ENCODE measurements at places on chromosomes 1 and 21.

DNA sequence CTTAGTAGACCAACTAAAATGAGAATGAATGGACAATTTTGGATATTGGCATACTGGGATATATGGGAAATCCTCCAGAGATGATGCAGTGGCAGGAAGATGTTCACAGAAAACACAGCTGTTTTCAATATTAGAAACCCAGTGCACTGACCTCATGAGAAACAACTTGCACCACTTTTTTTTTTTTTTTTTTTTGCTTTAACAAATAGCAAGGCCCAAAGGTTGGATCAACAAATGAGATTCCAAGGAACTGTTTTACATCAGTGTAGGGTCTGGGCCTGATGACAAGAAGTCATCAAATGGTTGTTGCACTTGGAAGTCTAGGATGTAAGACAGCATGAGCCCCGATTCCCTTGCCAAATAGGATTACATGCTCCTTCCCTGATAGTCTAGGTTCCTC is 110.7 kb downstream of the SLC25A24 start:
- DNase-seq = no peak

- DNase-seq = no peak
These were observed 150.2 kb downstream of the FOXD2 start for GRCh38 chr1:47587891-47588582.

DNA sequence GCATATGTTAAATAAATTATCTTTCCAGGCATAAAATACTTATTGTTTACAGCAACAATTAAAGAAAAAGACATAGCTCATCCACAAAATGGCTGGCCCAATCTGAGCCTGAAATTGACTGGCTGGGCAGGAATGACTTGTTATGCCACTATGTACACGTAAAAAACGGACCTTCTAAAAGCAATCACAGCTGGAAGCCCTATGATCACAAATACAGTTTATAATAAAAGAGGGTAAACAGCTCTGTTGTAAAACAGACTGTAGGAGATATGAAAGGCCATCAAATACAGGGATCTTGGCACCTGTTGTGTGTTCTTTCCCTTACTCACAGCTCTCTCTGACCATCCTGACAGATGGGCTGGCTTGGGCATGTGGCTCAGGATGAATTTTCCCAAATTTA is 70.5 kb upstream of the DMRTA2 start:
- no peak for DNase-seq

- DNase-seq = peak; percentile 77
These were observed at the start of gene HENMT1 for GRCh38 chr1:108661030-108661609. Gene HENMT1, minus strand, starts transcription at chr1:108661093. Its CDS starts 1,209 bp downstream, at chr1:108659884.

DNA sequence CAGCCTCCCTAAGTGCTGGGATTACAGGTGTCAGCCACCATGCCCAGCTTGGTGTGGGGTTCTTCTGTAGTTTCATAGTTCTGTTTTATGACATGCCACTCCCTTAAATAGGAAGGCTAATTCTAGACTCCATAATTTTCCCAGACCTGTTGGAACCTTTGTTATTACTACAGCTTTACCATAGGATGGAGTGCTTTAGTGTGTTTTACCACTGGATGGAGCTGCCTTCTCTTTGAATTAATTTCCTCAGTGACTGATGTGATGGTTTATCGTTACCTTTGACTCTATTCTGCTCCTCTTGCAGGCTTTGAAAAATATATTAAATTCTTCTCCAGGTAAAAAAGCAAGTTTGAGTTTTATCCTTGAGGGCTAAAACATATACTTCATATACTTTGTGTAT is 84.6 kb upstream of the NEK7 start:
- DNase-seq = no peak

GRCh38 chr1:50969611-50970508 is at the start of gene CDKN2C:
Gene CDKN2C, plus strand, starts transcription at chr1:50970245. Its CDS starts 124 bp downstream, at chr1:50970369.
- DNase-seq = peak; percentile 35

GRCh38 chr1:35532497-35533223 is 24.5 kb downstream of the KIAA0319L start:
- DNase-seq = no peak

DNA sequence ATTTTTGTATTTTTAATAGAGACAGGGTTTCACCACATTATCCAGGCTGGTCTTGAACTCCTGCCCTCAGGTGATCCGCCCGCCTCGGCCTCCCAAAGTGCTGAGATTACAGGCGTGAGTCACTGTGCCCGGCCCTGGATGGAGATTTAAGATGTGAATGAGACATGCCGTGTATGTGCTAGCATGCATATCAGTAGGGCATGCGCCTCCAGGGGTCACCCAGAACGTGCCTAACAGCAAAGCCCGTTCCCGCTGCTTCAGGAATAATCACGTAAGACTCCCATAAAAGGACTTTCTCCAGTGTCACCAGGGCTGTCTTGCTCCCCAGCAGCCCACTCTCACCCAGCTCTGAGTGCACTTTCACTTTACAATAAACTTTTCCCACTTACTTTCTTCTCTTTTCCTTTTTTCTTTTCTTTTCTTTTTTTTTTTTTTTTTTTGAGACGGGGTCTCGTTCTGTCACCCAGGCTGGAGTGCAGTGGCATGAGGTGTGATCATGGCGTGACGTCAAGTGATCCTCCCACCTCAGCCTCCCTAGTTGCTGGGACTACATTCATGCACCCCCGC is 46.9 kb upstream of the DISP3 start:
- DNase-seq = no peak

DNA sequence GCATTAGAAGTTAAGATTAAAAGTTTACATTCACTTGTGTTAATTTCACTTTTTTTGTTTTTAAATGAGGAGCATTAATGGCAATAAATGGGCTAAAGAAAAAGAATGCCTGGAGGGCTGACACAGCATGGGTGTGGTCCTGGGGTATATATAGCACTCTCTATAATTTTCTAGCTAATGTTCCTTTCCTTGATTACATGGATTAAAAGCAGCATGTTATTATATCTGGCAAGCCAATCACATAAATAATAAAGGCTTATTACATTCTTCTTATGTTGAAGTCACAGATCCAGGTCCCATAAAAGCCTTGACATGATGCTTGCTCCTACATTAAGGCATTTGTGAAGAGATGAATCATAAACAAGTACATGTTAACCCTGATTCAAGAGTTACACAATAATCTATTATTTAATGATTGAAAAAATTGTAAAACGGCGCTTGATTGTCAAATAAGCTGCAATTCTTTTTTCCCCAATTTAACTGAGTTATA is 91.4 kb downstream of the LYPLAL1 start:
- DNase-seq = no peak

- no peak for DNase-seq
These were observed 188.9 kb downstream of the NRIP1 start for GRCh38 chr21:14875704-14876523.

DNA sequence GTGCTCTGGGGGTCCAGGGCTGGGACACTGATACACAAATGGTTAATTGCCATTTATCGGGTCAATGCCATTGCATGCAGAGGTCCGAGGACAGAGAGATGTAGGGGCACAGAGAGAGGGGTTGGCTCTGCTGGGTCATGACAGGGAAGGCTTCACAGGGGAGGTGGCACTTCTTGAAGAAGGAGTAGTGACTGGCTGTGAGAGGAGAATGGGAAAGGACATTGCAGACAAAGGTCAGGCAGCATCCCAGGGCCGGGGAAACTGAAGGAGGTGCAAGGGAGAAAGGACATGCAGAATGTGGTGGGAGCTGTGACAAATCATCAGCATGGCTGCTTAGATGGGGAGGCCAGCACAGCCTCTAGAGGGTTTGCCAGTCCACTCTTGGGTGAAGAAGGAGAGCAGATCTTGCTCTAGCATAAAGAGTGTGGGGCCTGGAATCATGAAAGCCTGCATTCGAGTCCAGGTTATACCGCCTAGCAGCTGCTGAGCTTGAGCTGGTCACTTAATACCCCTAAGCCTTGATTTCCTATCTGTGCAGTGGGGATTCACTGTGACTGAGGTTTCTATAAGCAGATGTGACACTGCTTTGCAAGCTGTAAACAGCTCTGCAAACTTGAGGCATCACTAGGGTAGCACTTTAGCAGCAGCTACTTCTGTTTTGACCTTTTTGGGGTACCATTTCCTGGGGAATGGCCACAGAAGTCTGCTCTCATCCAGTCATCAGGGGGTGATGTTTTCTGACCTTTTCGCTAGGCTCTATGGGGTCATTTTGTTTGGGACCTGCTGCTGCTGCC is 59.2 kb upstream of the EPS8L3 start:
- peak; percentile 54 for DNase-seq

DNA sequence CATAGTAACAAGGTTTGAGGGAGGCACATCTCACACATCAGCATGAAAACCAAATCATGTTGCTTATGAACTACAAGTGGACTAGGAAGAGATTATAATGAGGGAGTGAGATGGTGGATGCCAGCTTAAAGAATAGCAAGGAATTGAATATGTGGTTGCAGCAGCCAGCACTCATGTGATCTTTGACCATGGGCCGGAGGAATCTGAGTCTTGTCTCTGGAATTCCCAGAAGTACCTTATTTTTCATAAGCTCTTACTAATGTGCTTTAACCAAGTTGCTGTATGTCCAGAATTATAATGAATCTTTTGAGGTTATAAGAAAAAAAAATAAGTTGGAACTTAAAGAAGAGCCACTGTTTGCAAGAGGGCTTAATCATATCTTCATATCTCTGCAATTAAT is 97.0 kb downstream of the DISP1 start:
- DNase-seq = no peak

- DNase-seq = peak; percentile 10
These were observed 23.5 kb downstream of the IFI44 start for GRCh38 chr1:78673120-78673519.

GRCh38 chr1:5596651-5597050 is 395.6 kb downstream of the NPHP4 start:
- no peak for DNase-seq

- no peak for DNase-seq
These were observed 8.2 kb downstream of the TMCC2 start for GRCh38 chr1:205235951-205236350.

DNA sequence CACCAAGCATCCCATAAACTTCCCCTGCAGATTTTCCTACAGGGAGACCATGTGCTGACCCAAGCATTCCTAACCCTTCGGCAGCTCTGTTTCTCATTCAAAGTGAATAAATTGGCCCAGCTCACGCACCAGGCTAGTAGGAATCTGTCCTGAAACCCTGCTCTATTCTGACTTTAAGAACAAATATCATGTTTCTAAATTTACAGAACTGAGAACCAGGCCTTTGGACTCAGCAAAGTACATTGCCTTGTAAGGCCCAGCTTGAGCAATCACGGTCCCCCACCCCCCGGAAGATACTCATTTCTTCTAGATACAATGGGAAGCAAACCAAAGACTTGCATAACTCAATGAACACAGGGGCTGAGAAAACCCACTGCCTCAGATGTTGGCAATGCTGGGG is 160.1 kb upstream of the NFIA start:
- no peak for DNase-seq

DNA sequence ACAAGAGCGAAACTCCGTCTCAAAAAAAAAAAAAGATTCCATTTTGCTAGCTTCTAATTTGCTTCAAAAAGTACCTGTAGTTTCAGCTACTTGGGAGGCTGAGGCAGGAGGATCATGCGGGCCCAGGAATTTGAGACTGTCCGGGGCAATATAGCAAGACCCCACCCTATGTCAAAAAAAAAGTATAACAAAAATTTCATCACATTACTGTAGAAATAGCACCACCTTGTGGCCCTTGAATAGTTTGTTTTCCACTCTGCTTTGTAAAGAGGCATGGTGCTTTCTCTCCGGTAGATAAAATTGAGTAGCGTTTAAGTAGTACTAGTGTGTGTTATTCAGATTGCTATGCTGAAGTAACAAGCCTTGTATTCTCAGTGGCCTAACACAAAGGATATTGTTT is 18.2 kb upstream of the MSTO1 start:
- peak; percentile 65 for DNase-seq

DNA sequence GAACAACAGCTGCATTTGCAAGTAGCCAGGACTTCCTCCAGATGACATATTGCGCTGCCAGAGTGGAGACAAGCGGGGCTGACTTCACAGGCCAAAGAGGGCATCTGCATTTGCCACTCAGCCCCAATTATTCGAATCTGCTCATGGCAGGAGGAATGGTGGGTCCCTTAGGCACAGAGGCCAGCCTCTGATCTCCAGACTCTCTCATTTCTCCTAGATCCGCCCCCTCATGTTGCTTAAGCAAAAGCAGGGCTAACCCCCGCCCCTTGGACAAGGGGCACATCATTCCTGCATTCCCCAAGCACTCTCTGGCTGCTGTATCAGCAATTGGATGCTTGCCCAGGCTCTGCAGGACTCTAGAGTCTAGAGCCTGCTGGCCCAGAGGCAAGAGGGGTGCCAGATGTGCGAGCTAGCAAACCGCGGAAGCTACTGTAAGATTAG is 262.4 kb downstream of the ST6GALNAC3 start:
- DNase-seq = no peak

- no peak for DNase-seq
These were observed 9.7 kb downstream of the HSD11B1 start for GRCh38 chr1:209714338-209714737.

GRCh38 chr1:94110946-94111740 is 9.8 kb downstream of the ABCA4 start:
- no peak for DNase-seq

Data from activated CD4-positive, alpha-beta T cell treated with anti-CD3 and anti-CD28 coated beads, Interleukin-2, amount 50 U/mL, for 16 hours (primary cell).